ENCODE measurements at places on chromosomes 5 and 9.

GRCh38 chr5:111854186-111854585, 97.2 kb upstream of the NREP start:
- DNase-seq, result no peak

- DNase-seq, result no peak
These were observed 13.4 kb upstream of the JADE2 start for GRCh38 chr5:134511796-134512660.

GRCh38 chr5:33558489-33558888, 117.7 kb downstream of the TARS1 start:
- no peak for DNase-seq

- DNase-seq, result no peak
These were observed 30.2 kb downstream of the LRRC70 start for GRCh38 chr5:62608529-62609511.

GRCh38 chr5:119243888-119244287, 111.9 kb upstream of the TNFAIP8 start:
- no peak for DNase-seq

GRCh38 chr9:134391319-134392231, 65.3 kb downstream of the RXRA start:
- no peak for DNase-seq

DNA sequence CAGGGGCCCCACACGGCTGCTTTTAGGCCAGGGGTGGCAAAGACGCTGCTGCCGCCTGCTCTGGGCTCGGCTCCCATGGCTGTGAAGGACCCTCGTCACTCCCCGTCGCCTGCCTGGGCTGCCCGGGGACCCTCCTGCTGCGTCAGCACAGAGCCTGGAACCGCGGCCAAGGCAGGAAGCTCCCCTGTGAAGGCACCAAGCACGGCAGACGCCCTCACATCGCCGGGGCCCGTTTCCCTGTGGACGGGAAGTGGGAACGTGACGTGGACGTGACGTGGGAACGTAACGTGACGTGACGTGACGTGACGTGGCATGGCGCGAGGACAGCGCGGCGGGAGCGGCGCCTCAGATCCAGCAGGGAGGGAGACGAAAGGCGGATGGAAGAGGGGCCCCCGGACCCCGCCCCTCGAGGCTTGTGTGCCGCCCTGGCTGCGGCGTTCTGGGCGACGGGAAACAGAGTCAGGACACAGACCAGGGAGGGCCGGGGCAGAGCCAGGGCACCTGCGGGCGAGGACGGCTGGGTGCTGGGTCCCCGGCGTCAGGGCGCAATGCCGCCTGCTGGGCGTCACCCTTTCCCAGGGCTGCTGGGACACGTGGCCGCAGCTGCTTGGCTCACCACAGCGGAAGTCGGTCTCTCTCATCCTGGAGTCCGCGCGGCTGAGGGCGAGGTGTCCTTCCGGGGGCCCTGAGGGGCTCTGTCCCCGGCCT, 53.1 kb downstream of the MRPL36 start:
- no peak for DNase-seq

- DNase-seq, result no peak
These were observed 356.9 kb upstream of the WWC1 start for GRCh38 chr5:167934551-167934971.

GRCh38 chr9:26523577-26523976, 369.0 kb downstream of the CAAP1 start:
- DNase-seq, result no peak

- no peak for DNase-seq
These were observed 21.3 kb downstream of the HTR4 start for GRCh38 chr5:148633067-148633377.

GRCh38 chr9:129596541-129597331, 24.2 kb downstream of the C9orf50 start:
- no peak for DNase-seq

DNA sequence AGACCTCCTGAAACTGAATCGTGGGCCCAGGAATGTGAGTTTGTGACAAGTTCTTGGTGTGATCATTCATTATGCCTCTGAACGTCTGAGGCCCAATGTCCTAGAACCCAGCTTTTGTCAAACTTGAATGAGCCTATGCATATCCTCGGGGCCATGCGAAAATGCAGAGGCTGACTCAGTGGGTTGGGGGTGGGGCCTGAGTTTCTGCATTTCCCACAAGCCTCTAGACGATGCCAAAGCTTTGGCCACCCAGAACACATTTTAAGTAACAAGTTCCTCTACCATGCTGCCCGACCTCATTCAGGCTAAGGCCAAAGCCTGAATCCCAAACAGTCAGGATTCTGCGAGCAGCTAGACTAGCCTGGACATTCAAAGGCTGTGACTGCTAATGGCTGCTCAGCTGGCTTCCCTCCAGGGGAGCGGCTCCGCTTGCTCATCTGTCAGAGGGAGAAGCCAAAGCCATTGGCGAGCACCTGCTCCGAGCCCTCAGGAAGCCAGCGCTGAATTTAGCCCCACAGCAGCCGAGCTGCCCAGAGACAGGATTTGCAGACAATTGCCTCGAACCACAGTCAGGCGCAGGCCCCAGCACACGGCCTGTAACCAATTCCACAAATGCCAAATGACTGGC, 177.5 kb downstream of the ZDHHC21 start:
- DNase-seq, result no peak

DNA sequence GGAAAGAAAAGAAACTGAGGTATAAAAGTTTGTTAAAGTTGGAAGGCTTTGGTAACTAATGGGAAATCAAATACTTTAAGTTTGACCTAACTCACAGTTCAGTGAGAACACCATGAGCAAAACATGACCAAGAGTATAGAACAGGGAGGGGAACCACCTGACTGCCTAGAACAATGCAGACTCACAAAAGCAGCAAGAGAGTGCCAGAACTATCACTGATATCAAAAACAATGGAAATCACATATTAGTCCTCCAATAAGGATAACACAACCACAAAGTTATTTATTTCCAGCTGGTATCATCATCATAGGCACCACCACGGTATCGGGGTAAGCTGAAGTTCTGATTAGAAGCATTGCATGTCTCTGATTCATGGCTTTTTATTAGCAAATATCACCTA, 77.5 kb downstream of the TRPM6 start:
- DNase-seq, result no peak

DNA sequence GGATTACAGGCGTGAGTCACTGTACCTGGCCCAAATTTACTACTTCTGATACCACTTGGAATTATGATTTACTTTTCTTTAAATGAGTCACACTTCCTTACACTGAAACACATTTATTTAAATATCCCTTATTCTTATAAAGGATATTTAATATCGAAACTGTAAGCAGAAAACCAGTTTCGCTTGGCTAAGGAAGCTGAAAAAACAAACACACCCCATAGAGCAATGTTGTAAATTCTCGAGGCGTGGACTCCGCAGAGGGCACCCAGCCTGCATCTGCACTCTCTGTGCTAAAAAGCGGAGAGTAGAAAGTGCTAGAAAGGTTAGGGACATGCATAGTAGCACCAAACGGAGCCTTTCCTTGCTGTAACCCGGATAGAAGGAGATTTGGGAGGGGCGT, 86.5 kb downstream of the HMCN2 start:
- DNase-seq, result no peak

DNA sequence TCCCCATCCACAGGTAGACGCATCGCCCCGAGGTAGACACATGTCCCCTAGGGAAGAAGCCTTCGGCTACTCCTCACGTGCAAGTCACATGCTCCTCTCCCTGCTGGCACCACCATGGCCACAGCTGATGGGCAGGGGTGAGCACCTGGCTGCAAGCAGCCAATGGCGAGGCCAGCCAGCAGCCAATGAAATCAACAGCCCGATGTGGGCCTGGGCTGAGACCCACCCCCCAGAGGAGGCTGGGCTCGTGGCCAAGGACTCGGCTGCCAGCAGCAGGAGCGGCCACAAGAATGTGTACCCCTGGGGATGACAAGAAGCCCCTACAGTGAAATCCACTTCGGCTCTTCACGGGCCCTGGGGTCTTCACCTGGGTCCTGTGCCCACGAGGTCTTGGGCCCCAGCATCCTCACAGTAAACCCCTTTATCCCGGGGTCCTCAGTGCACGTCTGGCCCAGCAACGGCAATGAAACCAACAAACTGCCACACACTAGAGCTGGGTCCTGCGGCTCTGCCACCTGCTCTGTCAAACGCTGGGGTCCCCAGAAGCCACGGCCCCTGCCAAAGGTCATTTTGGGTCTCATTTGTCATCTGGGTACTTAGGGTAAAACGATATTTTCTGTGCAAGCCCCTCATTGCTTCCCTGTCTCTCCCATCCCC, 22.1 kb upstream of the PTGES start:
- no peak for DNase-seq

DNA sequence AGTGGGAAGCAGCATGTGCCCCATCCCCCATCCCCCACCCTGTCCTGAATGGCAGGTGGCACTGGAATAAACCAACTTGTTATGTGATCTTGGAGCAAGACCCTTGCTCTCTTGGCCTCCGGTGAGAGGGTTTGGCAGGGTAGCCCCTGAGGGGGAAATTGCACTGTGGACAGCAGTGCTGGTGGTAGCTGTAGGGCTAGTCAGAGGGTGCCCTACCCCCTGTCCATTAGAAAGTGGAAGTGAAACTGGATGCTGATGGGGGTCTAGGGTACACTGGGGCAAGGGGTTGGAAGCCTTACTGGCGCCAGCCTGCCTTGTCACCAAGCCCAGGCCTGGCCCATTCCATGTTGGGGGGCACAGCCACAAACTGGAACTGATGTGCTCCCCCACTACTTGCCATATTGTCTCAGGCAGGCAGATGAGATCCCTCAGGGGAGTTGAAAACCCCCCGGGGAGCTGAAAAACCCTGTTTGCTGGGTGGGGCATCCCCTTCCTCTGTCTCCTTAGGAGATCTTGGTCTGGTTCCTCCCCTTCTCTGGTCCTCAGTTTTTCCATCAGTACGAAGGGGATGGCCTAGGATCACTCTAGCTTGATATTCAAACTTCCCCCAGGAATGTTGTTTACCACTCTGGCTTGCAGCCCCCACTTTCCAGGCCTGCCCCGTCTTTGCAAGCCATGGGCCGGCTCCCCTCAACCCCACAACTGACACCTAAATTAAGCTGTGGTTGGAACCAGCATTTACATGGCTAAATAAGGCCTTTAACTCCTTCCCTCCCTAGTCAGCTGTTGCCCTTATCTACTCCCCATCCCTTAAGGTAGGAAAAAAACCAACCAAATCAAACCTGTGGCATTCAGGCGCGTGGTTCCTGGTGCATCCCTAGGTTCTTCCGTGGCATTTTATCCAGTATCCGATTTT, 14.4 kb upstream of the SYNPO start:
- DNase-seq, result no peak

DNA sequence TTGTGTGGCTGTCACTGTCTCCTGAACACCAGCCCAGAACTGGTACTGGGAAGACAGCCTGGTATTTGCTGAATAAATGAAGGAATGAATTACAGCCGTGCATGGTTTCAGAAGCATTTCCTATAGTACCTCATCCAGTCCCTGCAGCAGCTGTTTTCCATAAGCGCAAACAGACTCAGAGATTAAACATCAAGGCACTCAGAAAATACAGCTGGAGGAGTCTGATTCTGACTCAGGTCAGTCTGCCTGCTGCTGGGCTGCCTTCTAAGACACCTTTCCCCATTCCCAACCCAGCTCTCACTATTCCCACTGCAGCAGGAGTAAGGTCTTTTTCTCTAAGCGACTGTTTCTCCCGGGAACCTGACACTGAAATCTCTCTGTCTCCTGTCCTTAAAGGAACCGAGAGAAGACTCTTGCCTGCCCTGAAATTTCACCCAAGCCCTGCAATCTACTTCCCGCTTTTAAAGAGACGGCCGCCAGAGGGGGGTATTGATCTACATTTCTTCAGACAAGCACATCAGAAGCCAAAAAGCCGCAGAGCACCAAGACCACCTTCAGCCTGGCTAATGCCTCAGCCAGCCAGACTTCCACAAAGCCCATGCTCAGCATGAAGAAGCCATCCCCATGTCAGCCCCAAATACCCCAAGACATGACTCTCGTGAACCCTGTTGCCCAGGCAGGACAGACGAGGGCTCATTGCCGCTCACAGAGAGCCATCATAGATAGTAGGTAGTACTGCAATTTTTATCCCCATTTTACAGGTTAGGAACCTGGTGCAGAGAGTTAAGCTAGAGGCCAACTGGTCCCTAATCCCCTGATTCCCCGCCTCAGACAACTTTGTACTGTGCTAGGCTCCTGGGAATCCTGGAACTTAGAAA, 5.4 kb upstream of the FOXI1 start:
- DNase-seq, result peak; percentile 26

- DNase-seq, result no peak
These were observed 344.6 kb upstream of the SGCD start for GRCh38 chr5:155982354-155982753.

- DNase-seq, result no peak
These were observed 1.2 kb downstream of the PTBP3 start for GRCh38 chr9:112332214-112332613.

GRCh38 chr9:967903-968641, 8.4 kb upstream of the DMRT3 start:
- DNase-seq, result no peak

DNA sequence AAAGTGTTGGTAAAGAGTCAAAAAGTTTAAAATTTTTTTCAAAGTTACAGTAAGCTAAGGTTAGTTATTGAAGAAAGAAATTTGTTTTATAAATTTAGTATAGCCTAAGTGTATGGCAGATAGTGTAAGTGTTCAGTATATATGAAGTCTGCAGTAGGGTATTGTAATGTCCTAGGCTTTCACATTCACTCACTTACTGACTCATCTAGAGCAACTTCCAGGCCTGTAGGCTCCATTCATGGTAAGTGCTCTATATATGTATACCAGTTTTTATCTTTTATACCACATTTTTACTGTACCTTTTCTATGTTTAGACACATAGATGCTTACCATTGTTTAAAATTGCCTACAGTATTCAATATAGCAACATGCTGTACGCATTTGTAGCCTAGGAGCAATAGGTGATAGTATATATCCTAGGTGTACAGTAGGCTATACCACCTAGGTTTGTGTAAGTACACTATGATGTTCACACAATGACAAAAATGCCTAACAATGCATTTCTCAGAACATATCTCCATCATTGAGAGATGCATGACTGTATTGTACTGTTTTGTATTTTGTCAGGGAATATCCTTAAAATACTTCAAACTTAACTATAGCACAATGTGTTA, 38.5 kb downstream of the CYSTM1 start:
- no peak for DNase-seq

- no peak for DNase-seq
These were observed 346.2 kb upstream of the CTNND2 start for GRCh38 chr5:12250454-12250853.

GRCh38 chr9:89825669-89826068, 220.9 kb downstream of the GADD45G start:
- no peak for DNase-seq

DNA sequence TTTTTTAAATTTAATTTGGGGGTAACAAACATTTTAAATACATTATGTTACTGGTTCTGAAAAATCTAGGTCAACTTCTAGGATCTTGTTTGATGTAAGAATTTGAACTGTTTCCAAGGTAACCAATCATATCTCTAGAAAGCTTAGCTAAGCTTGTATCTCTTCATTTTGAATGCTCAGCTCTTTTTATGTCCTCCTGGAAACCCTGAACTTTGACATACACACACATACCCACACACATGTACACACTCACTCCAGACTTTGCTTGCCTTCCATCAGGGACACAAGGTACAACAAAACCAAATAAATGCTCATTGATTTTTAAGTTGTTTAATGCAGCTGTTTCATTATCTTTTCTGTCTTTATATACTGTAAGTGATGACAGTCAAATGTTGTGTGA, 178.5 kb downstream of the RAB3C start:
- no peak for DNase-seq

- DNase-seq, result no peak
These were observed 39.0 kb upstream of the PPP1R26 start for GRCh38 chr9:135440620-135441019.

GRCh38 chr9:85995097-85995496, 54.2 kb downstream of the NAA35 start:
- no peak for DNase-seq

- DNase-seq, result no peak
These were observed 166.5 kb downstream of the RMI1 start for GRCh38 chr9:84146893-84147710.

GRCh38 chr5:128455841-128456361, 82.1 kb downstream of the FBN2 start:
- no peak for DNase-seq
